Smooth muscle cell of the pulmonary artery (primary cell): ENCODE measurements at places on chromosomes 3 and 15. TPM values are rescaled to one million over a fixed set of nuclear protein-coding genes. Genes with fewer than 3 reads are reported as not detected.

CCDC9B gene
- 49.3 and 91.9 TPM in 2 replicates for total RNA-seq

CHRNA3 gene
- total RNA-seq = not detected in 2 replicates

NOX5 gene
- 0.23 and 0.39 TPM in 2 replicates for total RNA-seq

GP9 gene
- total RNA-seq = not detected in 2 replicates

TMEM108 gene
- 0.20 TPM in 1 of 2 replicates, not detected in the other for total RNA-seq

GABRR3 gene
- not detected in 2 replicates for total RNA-seq

SCN5A gene
- total RNA-seq = 0.23 and 0.72 TPM in 2 replicates

PTX3 gene
- 1,136 and 1,240 TPM in 2 replicates for total RNA-seq

USP50 gene
- total RNA-seq = 0.13 TPM in 1 of 2 replicates, not detected in the other

FMN1 gene
- 1.0 and 2.5 TPM in 2 replicates for total RNA-seq

GNL3 gene
- 74.9 and 78.8 TPM in 2 replicates for total RNA-seq

DLEC1 gene
- total RNA-seq = 0.13 and 0.17 TPM in 2 replicates

DNASE1L3 gene
- 0.07 TPM in 1 of 2 replicates, not detected in the other for total RNA-seq

CPB1 gene
- total RNA-seq = not detected in 2 replicates

CTXN2 gene
- total RNA-seq = not detected in 2 replicates
